Stimulated activated CD4-positive, alpha-beta T cell treated with anti-CD3 and anti-CD28 coated beads, Interleukin-15, amount 100 ng/mL, for 1 hour (primary cell): ENCODE measurements at places on chromosomes 7 and 10.

DNA sequence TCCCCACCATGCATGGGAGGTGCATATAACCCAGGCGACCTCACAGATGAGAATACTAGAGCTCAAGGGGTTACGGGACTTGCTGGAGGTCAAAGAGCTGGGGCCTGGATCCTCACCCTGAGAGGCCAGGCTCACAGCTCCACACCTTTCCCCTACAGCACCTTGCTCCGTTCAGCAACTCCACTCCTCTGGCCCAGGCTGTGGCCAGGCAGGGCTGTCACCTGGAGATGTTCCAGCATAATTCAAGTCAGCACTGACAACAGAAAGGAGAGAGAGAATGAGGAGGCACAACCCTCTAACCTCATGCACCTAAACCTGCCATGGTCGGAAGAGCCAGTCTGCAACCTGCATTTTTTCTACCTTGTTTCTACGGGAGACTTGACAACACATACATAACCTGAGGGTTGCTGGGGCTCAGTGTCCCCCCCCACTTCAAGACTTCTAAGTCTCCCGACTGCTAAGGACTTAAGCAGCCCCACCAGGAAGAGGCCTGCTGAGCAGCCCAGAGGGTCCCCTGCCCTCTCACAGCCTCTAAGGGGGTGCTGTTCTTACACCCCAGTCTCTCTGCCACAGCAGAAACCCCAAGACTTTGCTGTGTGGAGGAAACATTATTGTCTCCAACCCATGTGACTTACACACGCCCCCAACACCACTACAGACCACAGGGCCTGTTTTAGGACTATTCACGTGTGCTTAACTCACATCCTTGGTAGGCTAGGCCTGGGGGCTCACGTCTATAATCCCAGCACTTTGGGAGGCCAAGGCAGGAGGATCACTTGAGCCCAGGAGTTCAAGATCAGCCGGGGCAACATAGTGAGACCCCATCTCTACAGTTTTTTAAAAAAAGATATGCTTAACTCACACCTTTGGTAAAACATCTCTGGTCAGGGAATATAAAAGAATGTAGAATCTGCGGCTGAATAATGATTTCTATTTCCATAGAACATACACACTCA lies 175.6 kb downstream of the FAM107B start:
- DNase-seq = no peak

GRCh38 chr7:87877366-87878040 lies 1.2 kb downstream of the DBF4 start:
- DNase-seq = no peak

DNA sequence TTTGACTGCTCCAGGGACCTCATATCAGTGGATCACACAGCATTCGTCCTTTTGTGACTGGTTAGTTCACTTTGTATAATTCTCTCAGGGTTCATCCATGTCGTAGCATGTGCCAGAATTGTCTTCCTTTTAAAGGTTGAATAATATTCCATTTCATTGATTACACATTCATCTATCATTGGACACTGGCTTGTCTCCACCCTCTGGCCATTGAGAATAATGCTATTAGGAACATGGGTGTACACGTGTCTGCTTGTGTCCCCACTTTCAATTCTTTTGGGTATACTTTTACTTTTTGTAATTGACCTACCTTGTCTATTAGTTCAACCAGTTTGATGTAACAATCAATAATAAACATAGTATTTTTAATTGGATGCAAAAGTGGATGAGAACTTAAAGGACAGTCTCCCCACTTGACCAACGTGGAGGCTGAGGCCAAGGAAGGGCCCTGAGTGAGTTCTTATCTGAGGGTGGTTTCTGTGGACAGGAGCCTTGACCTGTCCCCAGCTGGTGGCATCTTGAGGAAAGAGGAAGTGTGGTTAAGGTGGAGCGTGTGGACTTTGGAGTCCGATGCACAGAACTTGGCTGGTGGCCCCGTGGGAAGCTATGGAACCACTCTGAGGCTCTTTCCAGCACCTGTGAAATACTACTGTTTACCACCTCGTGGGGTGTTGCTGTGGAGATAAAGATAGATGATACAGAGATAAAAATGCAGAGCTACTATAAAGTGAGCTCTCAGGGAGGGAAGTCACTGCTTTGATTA lies 16.6 kb downstream of the WDFY4 start:
- no peak for DNase-seq

DNA sequence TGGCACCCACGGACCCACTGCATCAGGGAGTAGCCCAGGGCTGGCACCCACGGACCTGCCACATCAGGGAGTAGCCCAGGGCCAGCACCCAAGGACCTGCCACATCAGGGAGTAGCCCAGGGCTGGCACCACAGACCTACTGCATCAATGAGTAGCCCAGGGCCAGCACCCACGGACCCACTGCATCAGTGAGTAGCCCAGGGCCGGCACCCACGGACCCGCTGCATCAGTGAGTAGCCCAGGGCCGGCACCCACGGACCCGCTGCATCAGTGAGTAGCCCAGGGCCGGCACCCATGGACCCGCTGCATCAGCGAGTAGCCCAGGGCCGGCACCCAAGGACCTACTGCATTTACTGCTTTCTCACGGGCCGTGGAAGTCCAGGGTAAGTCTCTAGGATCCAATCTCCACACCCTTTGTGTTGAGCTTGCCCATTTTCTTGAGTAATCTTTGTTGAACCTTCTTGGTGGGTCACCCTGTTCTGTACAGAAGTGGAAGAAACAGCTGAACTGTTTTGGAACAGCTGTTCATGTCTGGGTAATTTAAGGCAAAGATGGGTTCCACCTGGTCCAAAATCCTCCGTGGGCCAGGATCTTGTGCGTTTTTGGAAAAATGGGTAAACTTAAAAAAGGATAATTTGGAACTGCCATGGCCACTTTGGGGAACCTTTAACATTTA lies 69.0 kb downstream of the VIPR2 start:
- DNase-seq = no peak
